ENCODE measurements at places on chromosomes 11 and 22.

GRCh38 chr11:43868852-43869567 is 11.6 kb upstream of the ALKBH3 start:
- peak; percentile 73 for DNase-seq

- DNase-seq = no peak
Observed at GRCh38 chr11:74412733-74413359, 14.6 kb upstream of the PGM2L1 start.

DNA sequence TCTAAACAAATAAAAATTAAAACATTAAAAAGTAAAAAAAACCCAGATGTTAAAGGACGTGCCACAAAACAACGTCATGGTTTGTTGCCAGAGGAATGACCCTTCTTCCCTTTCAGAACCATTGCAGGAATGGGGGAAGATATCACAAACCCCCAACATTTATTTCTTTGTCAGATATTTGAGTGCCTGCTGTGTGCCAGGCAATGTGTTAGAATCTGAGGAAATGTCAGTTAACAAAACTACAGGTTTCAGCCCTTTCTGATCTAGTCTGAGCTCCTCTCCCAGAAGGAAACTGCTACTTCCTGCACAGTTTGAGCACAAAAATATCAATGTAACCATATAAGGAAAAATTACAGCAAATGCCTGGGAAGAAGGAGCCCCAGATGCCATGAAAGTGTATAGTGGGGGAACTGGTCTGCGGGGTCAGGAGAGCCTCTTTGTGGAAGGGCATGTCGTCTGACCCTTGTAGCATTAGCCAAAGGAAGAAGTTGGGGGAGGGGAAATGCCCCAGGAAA is 7.1 kb upstream of the NHERF4 start:
- DNase-seq = no peak

- DNase-seq = no peak
Observed at GRCh38 chr11:19589567-19590260, 122.9 kb upstream of the NAV2 start.

GRCh38 chr22:45290410-45290936 is 5.7 kb downstream of the UPK3A start:
- no peak for DNase-seq

DNA sequence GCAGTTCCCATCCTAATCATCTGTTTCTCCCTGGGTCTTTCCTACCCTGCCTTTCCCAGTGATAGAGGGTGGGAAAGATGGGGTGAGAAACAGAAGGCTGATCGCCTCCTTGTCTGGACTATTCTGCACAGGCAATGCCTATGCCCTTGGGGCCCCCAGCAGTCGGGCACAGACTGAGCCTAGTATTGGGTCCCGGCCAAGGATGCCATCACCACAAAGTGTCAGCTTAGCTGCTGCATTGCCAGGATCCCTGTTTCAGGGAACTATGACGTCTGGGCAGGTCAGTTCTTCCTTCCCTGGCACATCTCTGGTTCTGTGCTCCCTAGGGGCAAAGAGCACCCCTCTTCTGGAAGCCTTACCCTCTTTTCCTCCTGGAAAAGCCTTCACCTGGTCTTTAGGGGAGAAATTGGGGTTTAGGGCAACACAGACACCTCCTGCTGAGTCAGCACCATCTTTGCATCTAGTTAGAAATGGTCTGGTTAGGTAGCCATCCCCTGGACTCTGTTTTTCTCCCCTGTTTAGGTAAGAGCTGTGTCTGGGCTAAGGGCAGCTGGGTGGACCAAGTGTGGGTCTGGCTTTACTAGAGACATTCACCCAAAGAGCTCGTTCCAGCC is 2.1 kb downstream of the ADAMTS8 start:
- DNase-seq = no peak

- no peak for DNase-seq
Observed at GRCh38 chr11:107427569-107428180, 29.9 kb downstream of the CWF19L2 start.

- DNase-seq = peak; percentile 56
Observed at GRCh38 chr22:42074132-42074811, at the start of gene PHETA2. TSS of gene PHETA2 (plus strand) at chr22:42074248. CDS start at chr22:42077294, 3,046 bp downstream.

GRCh38 chr11:95570845-95571244 is 218.7 kb downstream of the FAM76B start:
- no peak for DNase-seq

DNA sequence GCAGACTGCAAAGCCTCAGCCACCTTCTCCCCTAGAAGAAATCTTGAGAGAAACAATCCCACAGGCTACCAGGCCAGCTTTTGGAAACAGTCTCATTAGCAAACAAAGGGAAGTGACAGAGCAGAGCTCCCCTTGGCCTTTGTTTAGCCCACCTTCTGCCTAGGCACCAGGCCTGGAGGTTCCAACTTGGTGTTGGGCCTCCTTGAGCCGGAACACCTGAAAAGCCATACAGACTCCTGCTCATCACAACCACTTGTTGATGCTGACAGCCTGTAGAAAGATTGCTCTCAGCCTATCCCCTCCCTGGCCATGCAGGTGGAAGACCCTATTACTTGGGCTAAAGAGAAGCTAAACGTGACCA is 26.6 kb downstream of the KCNQ1OT1 start:
- DNase-seq = no peak

DNA sequence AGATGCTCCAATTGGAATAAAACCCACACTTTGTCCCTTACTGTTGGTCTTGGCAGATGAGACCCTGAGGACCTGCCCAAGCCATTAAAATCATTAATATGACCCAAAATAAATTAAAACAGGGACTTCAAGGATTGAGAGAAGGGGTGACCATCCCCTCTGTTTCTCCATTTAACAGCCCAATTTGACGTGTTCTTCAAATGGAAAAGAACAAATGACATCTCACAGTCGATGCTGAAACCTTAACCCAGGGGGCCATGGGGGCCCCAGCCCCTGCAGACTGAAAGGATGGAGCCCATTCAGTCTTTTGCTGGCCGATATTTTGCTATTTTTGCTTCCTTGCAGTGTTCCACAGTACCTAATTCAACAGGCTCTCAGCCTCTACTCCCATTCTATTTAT is 20.5 kb downstream of the ZNF74 start:
- DNase-seq = no peak

- DNase-seq = no peak
Observed at GRCh38 chr11:43941257-43941994, 1.0 kb upstream of the C11orf96 start.

DNA sequence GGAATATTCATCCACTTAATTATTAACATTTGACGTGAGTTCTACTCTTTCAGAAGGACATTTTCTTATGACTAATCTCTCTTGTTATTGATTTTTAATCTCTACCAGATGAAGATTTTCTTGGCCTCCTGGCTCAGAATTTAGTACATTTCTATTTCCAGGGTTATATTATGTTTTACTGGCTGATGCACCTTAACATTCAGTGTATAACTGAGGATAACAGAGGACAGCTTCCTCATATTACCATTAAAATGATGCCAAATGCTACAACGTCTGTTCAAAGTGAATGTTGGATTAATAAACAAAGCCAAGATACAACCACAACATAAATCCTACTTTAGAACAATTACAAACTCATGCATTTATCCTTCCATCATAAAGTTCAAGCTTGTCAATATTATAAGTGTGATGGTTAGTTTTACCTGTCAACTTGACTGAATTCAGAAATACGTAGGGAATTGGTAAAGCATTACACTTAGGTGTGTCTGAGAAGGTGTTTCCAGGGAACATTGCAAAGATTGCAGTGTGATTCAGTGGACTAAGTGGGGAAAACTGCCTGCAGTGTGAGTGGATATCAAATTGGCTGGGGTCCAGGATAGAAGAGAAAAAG is 485.2 kb downstream of the LRRC4C start:
- no peak for DNase-seq

GRCh38 chr22:41768430-41768829 is 32.0 kb upstream of the CCDC134 start:
- no peak for DNase-seq

DNA sequence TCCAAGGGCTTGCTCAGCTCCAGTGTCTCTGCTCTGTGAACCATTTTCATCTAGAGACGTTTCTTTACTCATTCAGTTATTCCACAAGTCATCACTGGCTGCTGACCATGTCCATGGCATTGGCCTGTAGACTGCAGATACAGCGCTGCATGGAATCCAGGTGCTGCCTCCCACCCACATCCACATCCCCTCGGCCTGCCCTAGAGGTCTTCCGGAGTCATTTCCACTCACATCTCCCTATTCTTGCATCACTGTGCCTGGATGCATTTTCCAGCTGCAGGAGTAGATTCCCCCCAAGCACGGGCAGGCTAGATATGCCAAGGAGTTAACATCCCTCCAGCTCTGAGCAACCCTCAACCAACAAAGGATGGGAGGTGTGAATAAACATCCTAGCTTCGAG is 68.9 kb downstream of the CHST1 start:
- no peak for DNase-seq

DNA sequence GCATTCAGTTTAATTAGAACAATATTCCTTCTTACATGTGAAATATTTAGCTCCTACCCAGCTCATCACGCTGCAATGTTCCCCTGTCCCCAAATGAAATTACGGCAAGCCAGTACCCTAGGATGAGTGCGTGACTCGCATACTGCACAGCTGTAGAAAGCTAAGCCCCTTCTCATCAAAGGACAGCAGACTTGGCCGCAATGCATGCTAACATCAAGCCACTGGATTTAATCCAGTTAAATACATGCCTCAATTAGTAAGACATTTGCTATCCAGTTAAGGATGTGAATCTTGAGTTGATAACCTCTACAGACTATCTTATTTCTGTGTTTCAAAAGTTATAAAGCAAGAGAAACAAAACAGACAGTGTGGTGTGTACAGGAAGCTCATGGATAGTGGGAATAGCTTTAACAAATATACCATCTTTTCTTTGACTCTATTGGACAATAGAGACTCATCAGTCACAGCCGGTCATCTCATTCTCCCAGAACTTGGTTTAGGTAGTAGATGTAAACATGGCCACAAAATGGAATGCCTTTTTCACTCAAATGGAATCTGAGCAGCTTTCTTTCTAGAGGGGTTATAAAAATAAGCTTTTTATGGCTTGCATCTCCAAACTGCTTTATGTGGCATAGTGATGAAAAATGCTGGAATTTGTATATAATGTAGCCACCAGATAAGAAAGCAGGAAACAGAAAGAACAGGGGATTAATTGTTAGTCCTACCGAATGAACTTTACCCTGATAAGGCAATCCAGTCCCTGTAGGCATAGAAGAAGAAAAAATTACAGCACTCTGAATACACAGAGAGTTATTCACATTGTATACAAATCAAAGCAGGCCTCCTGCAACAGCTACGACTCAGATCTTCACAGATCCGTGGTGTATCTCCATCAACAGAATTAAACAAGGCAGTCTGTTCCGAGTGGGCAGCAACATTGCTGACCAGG is 224.1 kb downstream of the CADM1 start:
- no peak for DNase-seq

DNA sequence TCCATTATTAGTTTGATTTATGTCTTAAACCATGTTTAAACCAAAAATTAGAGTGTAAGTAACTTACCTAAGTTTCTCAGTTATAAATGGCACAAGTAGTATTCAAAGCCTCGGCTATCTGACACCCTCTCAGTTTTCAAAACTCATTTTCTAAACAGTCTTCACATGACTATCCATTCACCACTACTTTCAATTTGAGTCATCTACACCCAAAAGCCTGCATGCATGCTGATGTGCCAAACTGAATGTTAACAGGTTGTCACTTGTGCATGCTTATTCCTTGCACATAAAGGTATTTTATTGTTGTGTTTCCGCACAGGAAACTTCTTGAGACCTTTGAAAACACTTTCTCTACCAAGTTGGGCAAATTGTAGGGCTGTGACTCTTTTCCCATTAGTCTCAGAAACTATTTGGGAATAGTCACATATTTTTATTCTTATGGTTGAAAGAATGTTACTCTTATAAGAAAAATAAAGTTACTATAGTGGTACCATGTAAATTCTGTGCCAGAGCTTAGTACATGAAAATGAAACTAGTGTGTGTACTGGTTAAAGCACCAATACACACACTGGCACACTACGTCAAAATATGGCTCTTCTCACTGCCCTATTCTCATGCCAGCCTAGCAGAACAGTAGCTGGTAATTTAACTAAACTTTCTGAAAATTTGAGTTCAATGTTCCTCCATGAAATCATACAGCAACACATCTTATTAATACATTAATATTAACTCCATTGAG is 2.2 kb upstream of the OR51E2 start:
- no peak for DNase-seq

- no peak for DNase-seq
Observed at GRCh38 chr11:119316729-119317591, at the start of gene MCAM. TSS of gene MCAM (minus strand) at chr11:119317130. CDS start at chr11:119317101, 29 bp downstream.

GRCh38 chr11:46718155-46719019 is 626 bp upstream of the F2 start:
- no peak for DNase-seq

GRCh38 chr11:34916843-34917770 is 689 bp downstream of the PDHX start:
- no peak for DNase-seq

GRCh38 chr11:93689240-93689639 is 27.8 kb downstream of the CEP295 start:
- DNase-seq = no peak

GRCh38 chr11:35550374-35551036 is 25.1 kb upstream of the PAMR1 start:
- DNase-seq = no peak

DNA sequence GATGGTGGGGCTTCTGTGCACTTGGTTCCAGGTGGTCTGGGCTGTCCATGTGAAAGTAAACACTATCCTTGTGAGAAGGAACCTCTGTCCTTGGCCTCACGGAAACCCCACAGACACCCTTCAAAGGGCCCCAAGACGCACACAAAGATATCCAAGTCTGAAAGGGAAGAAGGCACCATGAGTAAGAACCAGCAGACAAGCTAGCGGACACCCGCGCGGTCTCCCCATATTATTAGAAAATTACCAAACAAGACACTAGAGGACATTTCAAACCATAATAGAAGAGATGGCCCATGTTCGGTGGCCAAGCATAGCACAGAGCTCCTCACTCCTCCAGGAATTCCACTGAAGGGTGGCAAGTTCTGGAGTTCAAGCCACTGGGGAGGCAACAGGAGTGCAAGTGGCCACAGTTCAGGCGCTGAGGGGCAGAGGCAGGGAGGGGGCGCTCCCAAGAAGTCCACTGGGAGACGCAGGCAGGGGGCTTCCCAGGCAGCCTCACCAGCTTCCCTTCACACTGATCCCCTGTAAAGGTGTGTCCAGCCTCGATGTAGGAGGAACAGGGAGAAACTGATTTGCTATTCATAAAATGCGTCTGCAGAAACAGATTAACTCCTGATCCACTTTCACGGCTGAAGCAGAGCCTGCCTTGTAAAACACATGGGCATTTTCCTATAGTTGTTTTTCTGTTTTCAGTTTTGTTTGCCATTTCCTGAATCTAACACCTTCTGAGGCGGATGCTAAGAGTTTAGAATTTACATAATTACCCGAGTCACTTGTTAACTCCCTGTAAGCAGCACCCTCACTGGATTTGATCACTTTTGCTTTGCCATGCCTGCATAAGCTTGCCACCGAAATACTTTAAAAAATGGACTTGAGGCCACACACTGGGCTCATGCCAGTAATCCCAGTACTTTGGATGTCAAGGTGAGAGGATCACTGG is 9.1 kb upstream of the PPARA start:
- no peak for DNase-seq

DNA sequence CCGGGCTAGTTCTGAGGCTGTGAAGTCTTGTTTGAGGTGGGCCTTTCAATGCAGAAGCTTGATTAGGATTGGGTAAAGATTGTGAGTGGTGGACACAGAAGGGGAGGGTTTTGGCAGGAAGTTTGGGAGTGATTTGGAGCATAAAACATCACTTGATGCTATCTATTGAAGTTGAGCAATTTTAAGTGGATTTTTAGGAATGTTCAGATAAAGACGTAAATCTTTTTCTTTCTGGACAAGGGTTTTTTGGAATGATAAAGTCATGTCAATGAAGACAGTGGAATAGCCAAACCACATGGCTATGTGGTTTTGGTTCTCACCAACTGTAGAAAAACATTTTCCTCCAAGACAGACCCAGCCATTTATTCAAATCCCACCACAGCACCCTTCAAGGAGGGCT is 111.2 kb upstream of the SNX19 start:
- no peak for DNase-seq

Measured in CD4-positive, alpha-beta T cell treated with Interleukin-15 for 4 hours (primary cell).